ENCODE measurements at places on chromosomes 7 and 10. TPM values are rescaled to one million over a fixed set of nuclear protein-coding genes. Genes with fewer than 3 reads are reported as not detected.

The PLPP4 gene
- total RNA-seq = not detected

The SEMA3C gene
- 1.4 TPM for total RNA-seq

The PTPRN2 gene
- total RNA-seq = 5.7 TPM

The CALML3 gene
- total RNA-seq = not detected

The POLR2J3 gene
- 14.9 TPM for total RNA-seq

The NKX1-2 gene
- 15.3 TPM for total RNA-seq

The HOXA11 gene
- total RNA-seq = not detected

The IDI2 gene
- not detected for total RNA-seq

The CCL24 gene
- not detected for total RNA-seq

The ERV3-1 gene
- total RNA-seq = 13.9 TPM

The LRRN3 gene
- total RNA-seq = 1.0 TPM

The GPR158 gene
- 0.33 TPM for total RNA-seq

The ARMC10 gene
- total RNA-seq = 40.2 TPM

The CLRN3 gene
- total RNA-seq = not detected

The AGR3 gene
- not detected for total RNA-seq

The ETV1 gene
- total RNA-seq = 68.5 TPM

The LEP gene
- total RNA-seq = not detected

The INSYN2A gene
- 0.20 TPM for total RNA-seq

The SLC29A4 gene
- 12.4 TPM for total RNA-seq

The CYP2C18 gene
- total RNA-seq = 0.09 TPM

The NEBL gene
- total RNA-seq = 20.4 TPM

The DYNC1I1 gene
- 3.2 TPM for total RNA-seq

The FKBP6 gene
- total RNA-seq = not detected

The PHKG1 gene
- 0.64 TPM for total RNA-seq

The MORN4 gene
- total RNA-seq = 11.9 TPM

The CPA4 gene
- not detected for total RNA-seq

The GNAT3 gene
- total RNA-seq = not detected

The MBL2 gene
- not detected for total RNA-seq

The PPRC1 gene
- 121 TPM for total RNA-seq

The OPN4 gene
- total RNA-seq = not detected

The ANKRD30A gene
- not detected for total RNA-seq

The C10orf62 gene
- total RNA-seq = 0.31 TPM

The CUBN gene
- total RNA-seq = 0.26 TPM

The SH2B2 gene
- 9.4 TPM for total RNA-seq

The CFAP46 gene
- total RNA-seq = 3.1 TPM

The OR2A12 gene
- not detected for total RNA-seq

The KCND2 gene
- 6.4 TPM for total RNA-seq

The OR2A1 gene
- not detected for total RNA-seq

The SGCE gene
- 30.5 TPM for total RNA-seq

The HOXA7 gene
- total RNA-seq = not detected

The SYCE1 gene
- total RNA-seq = not detected

The NUTM2B gene
- total RNA-seq = 0.07 TPM

The OR2A7 gene
- 2.5 TPM for total RNA-seq

The ASZ1 gene
- not detected for total RNA-seq

The PROSER2 gene
- 13.7 TPM for total RNA-seq

The GIMAP6 gene
- total RNA-seq = not detected

The SPDYE5 gene
- not detected for total RNA-seq

The DDC gene
- total RNA-seq = not detected

The SRRM3 gene
- total RNA-seq = 11.0 TPM

The PDE6C gene
- not detected for total RNA-seq

All from H9 (cell line).